ENCODE measurements at places on chromosomes 7 and 10. TPM values are rescaled to one million over a fixed set of nuclear protein-coding genes. Genes with fewer than 3 reads are reported as not detected.

Gene PLXDC2
- 10.6 TPM for total RNA-seq

Gene HOGA1
- total RNA-seq, result 0.88 TPM

Gene PAPOLB
- not detected for total RNA-seq

Gene CREB5
- total RNA-seq, result 40.5 TPM

Gene ICA1
- 26.3 TPM for total RNA-seq

Gene EN2
- total RNA-seq, result not detected

Gene LDB3
- 0.23 TPM for total RNA-seq

Gene EFCAB10
- total RNA-seq, result not detected

Gene OR2A7
- 10.0 TPM for total RNA-seq
